Transverse colon (tissue), 4 donors: ENCODE measurements at places on chromosomes 1 and 21. TPM values are rescaled to one million over a fixed set of nuclear protein-coding genes. Genes with fewer than 3 reads are reported as not detected.

Gene KRTAP11-1
- total RNA-seq, result not detected

Gene C8B
- total RNA-seq, result not detected

Gene KRTAP10-10
- total RNA-seq, result not detected

Gene IARS2
- 87.0 TPM for total RNA-seq
